Inflammatory macrophage treated with lipopolysaccharide for 4 hours (primary cell): ENCODE measurements at places on chromosomes 12 and 14.

- no peak for DNase-seq
Observed at GRCh38 chr12:115437061-115437567, 753.1 kb upstream of the TBX3 start.

- no peak for DNase-seq
Observed at GRCh38 chr14:67520482-67520881, 12.6 kb upstream of the PLEKHH1 start.

GRCh38 chr14:47302121-47302520 lies 373.3 kb downstream of the MDGA2 start:
- DNase-seq: no peak

DNA sequence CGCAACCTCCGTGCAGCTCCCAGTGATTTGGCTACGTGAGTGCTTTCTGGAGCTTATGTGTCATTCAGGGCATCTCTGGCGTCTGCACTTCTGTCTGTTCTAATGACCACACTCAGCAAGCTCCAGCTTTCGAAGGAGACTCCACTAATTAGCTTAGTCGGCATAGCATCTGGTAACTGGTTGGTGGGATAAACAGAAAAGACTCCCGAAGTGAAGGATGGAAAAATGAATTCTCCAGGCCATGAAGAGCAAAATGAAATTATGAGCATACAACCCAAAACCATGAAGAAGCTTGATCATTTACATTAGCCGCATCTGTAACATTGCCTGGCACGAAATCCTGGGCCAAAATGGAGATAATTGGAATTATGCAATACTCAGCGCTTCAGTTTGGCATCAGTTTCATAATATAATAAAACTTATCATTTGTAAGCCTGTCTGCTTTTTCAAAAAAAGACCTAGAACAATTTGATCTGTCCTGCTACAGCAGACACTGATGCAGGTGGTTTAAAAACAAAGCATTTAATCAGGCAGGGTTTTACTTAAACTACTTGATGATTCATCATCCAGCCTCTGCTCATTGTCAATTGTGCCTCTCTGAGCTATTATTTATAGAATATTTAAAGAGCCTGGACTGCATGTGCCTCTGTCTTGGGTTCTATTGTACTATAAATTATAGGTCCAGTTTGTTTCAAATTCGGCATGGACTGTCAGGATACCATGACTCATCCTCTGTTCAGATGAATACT lies 87.4 kb downstream of the SYT1 start:
- no peak for DNase-seq

DNA sequence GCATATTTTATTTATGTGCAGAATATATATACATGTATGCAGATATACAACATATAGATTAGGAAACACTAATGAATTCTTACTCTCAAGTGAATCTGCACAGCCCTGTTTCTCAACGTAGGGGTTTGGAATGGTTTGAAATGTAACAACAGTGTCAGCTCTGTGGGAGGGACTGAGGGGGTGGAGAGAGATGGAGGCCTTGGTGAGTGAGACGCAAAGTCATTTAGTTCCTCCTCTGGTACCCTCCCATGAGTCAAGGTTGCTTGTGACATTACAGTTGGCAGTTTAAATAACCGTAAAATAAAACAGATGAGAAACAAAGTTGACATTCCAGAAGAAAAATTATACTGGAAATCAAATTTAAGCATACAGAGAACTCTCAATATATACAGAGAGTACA lies 313.0 kb upstream of the PRKD1 start:
- no peak for DNase-seq

DNA sequence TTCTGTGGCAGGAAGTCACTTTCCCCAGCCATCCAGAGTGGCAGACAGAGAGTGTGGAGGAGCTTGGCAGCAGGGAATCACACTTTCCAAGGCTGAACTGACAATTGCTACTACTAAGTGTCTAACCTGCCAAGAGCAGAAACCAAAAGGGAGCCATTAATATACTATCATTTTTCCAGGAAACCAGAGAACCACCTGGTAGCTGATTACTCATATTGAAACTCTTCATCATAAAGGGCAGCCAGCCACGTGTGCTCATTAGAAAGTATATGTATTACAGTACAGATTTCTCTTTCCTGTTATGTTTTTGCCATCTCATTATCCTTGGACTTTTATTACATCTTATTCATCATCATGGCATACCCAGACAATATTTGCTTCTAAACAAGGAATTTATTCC lies 374.9 kb downstream of the GXYLT1 start:
- DNase-seq: no peak

GRCh38 chr12:26323673-26324072 lies 128.3 kb downstream of the SSPN start:
- DNase-seq: no peak

DNA sequence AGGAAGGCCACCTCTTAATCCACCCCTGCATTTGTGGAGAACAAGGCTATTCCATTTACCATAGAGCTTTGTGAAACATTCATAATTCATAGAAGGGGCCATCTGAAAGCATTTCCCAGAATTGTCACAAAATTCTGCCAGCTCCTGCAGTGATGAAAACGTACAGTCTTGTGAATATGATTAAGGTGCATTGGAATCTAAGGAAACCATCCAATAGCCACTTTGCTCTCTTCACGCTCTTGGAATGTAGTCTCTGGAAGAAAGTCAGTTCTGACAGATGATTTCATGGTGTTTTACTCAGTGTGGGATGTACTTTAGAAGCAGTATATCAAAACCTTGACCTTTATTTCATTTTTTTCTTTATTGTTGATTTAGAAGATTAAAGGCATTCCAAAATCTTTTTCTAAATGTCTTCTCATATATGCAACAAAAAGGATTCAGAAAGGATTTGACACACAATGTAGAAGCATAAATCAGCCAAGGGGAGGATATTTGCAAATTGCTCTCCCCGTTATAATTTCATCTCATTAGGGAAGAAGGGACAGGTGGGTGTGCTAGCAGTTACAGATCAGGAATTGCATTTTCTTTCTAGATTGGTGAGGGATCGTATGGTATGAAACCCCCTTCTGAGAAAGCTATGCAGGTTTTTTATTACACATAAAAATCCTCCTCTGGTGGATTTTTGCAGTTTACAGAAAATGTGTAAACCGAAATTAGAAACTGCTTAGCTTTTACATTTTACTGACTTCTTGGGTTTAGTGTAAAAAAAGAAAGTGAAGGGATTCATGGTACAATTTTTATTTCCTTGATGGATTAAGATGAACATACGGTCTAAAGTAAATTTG lies 390.2 kb downstream of the LRIG3 start:
- DNase-seq: no peak

GRCh38 chr14:23530375-23531055 lies 21.1 kb downstream of the ZFHX2 start:
- peak; percentile 31 for DNase-seq

DNA sequence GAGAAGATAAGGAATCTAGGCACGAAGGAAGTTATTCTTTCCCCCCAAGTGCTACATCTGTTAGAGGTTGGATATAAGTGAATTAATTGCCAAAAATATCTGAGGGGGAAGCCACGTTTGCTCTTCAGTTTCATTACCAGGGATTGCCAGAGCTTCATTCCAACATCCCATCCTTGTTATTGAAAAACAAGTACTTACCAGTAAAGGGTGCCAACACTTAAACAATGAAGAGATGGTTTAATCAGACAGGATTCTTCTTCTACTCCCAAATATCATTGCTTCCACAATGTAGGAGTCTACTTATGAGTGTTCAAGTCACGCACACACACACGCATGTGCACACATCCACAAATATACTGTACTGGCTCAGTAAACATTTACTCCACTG lies 312.4 kb downstream of the RPAP3 start:
- no peak for DNase-seq

GRCh38 chr12:33830070-33830469 lies 192.2 kb upstream of the ALG10 start:
- DNase-seq: no peak

DNA sequence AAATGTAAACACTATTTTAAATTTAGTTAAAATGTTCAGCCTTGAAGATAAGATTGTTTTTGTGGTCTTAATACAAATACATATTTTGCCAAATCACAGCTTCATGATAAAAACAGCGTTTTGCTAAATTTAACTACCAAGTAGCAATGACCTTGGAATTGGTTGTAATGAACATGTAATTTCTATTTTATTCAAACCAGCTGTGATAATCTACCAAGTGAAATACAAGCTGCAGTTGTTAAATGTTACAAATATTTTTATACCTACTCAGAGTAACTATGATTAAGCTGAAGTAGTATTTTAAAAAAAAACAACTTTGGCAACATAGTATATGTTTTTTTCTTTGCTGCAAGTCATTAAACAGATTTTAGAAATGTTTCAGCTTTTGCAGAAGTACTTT lies 96.2 kb downstream of the CPSF2 start:
- no peak for DNase-seq

DNA sequence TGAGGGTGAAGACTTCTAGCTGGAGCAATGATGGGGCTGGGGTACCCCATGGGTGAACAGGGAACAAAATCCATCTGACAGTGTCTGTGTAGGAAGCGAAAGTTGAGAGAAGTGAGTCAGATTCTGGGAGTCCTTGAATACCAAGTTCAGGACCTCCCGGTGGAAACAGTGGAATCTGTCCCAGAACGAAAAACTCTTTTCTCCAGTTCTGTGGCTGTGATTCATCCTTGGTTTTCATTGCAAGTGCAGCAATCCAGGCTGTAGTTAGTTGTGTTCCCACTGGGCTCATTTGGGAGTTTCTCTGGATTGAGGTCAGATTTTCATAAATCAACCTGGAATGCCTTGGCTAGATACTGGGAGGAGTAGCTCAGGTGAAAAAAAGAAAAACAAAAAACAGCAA lies 120.7 kb downstream of the C12orf75 start:
- no peak for DNase-seq

DNA sequence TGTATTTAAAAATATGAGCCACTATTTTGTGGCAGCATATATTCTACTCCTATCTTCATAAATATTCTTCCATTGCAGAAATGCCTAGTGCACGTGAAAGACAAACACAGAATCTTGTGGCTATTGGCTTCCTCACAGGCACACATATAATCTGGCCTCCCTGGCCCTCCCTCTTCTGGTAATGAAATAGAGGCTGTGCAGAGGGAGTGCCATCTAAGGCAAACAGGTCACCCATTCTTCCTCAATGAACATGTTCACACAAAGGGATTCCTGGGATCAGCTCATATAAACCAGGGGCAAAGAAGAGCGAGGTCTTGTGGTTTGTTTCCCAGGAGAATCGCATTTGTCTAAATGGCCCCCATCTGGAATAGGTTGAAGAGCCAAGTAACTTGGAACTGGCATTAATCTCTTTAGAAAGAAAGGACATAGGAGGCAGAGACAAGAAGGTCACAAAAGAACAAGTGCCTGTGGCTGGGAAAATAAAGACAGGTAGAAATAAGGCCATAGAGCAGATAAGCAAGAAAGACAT lies 171.6 kb upstream of the PTPRQ start:
- DNase-seq: no peak

GRCh38 chr12:104669851-104670337 lies 213.1 kb downstream of the CHST11 start:
- DNase-seq: peak; percentile 92

DNA sequence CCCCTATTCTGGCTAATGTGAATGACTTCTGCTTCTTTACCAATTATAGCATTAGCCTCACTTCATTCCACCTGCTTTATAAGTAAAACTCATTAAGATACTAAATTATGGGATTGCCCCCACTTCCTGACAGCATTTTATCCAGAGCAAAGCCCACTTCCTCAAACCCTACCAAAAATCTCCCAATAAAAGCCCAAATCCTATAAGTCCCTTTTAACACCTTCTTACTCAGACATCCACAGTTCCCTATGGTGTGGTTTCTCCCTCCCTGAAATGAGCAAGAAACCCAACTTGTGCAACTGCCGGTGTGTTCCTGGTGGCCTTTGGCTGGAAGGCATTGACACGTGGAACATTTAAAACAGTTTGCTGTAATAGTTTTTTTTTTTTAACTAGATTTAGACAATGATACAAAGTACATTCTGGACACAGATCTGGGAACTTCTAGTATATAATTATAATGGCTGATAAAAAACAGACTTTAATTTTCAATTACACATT lies 53.1 kb downstream of the BRMS1L start:
- DNase-seq: peak; percentile 69

- no peak for DNase-seq
Observed at GRCh38 chr12:84218406-84218805, 694.2 kb downstream of the SLC6A15 start.

DNA sequence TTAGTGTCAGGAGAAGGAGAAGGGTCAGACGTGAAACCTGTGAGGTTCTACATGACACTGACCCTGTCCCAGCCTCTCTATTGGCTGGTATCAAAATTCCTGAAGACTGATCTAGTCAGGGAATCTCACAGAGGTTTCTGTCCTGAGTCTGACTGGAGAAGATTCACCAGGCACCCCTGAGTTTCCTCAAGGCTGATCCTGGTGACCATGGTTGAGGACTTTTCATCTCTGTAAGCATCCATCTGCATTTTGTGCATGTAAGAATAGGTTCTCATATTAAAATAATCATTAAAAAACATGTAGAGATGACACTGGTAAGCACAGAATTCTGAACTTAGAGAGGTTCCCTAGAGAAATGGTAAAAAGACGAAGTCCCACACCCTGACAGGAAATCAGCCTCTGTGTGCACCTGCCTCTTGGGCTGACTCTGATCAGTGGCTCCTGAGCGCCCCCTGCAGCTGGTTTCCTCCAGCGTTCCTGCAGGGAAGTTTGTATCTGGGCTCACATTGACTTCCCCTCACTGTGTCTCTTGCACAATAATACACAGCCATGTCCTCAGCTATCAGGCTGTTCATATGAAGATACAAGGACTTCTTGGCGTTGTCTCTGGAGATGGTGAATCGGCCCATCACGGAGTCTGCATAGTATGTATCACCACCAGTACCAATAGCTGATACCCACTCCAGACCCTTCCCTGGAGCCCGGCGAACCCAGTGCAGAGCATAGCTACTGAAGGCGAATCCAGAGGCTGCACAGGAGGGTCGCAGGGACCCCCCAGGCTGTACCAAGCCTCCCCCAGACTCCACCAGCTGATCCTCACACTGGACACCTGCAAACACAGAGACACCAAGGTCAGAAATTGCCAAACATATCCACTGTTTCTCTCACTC lies 991.9 kb downstream of the TMEM121 start:
- DNase-seq: peak; percentile 75

GRCh38 chr12:73053893-73054292 lies 781.7 kb downstream of the TRHDE start:
- no peak for DNase-seq

DNA sequence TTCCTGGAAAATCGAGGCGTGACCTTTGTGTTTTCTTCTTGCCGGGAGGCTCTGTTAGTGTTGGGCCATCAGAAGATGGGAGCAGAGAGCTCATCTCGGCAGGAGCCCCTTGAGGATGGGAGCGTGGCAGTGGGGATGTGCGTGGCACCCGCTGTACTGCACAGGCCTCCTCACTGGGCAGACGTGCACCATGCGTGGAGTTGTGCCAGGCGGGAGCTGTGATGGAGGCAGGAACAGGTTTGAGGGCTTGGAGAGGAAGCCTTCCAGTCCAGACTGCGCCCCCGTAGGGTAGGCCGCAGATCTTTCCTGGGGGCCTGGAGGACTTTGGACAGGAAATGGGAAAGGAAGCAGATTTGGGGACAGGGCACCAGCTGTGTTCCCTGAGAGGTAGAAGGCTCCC lies 197.5 kb downstream of the TSPAN9 start:
- no peak for DNase-seq

- DNase-seq: peak; percentile 40
Observed at GRCh38 chr12:93803424-93803807, 126.2 kb downstream of the CRADD start.
